ENCODE measurements at places on chromosomes 13 and 19.

- DNase-seq: no peak
Measured at GRCh38 chr13:73365681-73366080, 306.9 kb downstream of the KLF5 start.

DNA sequence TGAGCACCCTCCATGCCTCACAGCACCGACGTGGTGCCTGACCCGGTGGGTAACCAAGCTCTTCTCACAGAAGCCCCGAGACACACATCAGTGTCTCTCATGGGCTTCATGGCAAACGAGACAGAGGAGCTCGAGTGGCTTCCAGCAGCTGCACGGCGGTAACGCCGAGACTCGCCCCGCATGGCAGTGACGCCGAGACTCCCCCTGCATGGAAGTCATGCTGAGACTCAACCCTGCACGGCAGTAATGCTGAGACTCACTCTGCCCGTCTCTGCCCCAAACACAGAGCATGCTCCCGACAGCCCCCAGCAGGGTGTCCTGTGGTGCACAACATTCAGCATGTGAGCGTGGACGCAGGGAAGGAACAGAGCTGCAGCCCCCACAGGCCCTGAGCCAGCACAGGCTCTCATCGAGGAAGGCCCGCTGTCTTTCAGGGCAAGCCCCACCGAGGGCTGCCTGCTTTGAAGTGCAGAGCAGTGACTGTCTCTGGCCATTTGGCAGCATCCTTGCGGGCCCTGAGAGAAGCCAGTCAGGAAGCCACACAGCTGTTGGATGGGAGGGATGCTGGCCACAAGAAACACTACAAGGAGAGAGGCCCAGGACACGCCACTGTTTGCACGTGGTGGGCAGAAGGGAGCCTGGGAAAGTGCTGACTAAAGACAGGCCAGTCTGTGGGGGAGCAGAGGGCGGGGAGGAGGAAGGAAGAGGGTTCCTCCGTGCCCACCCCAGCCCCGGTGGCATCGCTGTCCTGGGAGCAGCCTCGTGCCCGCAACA lies 9.5 kb downstream of the GAS6 start:
- DNase-seq: peak; percentile 78

GRCh38 chr19:20038358-20039202 lies 725 bp downstream of the ZNF682 start:
- no peak for DNase-seq

DNA sequence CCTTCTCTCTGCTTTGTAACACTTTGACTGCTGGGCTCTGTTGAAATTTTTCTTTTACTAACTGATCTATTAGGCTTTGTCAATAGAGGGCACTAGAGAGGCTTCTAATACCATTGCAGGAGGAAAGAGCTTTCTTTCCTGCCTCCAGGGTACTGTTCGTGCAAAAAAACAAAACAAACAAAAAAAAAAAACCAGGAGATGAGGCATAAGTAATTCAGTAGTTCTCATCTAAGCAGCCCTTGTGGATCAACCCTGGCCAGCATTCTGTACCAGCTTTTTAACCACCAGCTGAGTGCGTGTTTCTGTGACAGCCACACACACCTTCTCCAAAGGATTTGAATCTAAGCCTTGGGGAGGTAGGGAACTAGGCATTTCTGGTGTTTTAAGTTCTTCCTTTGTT lies 1707.6 kb upstream of the SLC10A2 start:
- DNase-seq: peak; percentile 75

DNA sequence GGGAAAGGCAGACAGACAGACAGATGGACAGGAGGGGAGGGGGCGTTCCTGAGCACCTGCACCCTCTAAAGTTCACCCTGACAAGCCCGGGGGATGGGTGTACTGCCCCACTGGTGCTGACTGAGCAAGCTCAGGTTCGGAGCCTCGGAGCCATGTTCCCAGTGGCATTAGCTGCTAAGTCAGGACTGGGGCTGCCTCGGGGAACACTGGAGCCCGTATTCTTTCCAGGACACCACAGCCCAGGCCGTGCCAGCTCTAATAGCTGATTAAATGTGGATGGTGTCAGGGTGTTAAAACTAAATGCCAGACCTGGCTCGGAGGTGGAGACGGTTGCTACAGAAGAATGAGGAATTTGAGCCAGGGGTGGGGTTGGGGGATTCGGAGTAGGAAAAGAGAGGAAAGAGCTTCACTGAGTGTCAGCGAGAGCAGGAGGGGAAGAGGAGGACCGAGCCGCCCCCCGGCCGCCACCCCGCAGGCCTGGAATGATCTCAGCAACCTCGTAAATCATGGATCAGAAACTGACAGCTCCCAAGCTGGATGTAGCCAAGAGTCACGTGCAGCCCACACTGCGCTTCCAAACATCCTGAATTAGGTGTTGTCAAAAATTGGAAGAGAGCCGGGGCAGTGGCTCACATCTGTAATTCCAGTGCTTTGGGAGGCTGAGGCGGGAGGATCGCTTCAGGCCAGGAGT lies 10.4 kb downstream of the MAP2K2 start:
- DNase-seq: no peak

- DNase-seq: peak; percentile 39
Measured at GRCh38 chr13:51599444-51600176, 15.3 kb downstream of the WDFY2 start.

- peak; percentile 96 for DNase-seq
Measured at GRCh38 chr19:7488736-7489353, at the start of gene PEX11G. PEX11G (minus strand) TSS chr19:7489035; CDS start chr19:7489010, 25 bp downstream.
